ENCODE measurements at places on chromosomes 16 and 17.

GRCh38 chr16:67029254-67030096, 526 bp downstream of the CBFB start:
- DNase-seq = peak; percentile 49

- no peak for DNase-seq
Measured at GRCh38 chr16:35181422-35182030, 1722.1 kb downstream of the TP53TG3F start.

- no peak for DNase-seq
Measured at GRCh38 chr16:29993903-29994599, 1.4 kb downstream of the HIRIP3 start.

GRCh38 chr16:8855051-8855786, 13.6 kb downstream of the CARHSP1 start:
- DNase-seq = no peak

- DNase-seq = peak; percentile 91
Measured at GRCh38 chr16:12062343-12063003, 85.9 kb downstream of the SNX29 start.

GRCh38 chr17:20206068-20206467, 196.9 kb downstream of the SPECC1 start:
- peak; percentile 21 for DNase-seq

GRCh38 chr16:9238346-9238745, 146.9 kb downstream of the HAPSTR1 start:
- DNase-seq = no peak

DNA sequence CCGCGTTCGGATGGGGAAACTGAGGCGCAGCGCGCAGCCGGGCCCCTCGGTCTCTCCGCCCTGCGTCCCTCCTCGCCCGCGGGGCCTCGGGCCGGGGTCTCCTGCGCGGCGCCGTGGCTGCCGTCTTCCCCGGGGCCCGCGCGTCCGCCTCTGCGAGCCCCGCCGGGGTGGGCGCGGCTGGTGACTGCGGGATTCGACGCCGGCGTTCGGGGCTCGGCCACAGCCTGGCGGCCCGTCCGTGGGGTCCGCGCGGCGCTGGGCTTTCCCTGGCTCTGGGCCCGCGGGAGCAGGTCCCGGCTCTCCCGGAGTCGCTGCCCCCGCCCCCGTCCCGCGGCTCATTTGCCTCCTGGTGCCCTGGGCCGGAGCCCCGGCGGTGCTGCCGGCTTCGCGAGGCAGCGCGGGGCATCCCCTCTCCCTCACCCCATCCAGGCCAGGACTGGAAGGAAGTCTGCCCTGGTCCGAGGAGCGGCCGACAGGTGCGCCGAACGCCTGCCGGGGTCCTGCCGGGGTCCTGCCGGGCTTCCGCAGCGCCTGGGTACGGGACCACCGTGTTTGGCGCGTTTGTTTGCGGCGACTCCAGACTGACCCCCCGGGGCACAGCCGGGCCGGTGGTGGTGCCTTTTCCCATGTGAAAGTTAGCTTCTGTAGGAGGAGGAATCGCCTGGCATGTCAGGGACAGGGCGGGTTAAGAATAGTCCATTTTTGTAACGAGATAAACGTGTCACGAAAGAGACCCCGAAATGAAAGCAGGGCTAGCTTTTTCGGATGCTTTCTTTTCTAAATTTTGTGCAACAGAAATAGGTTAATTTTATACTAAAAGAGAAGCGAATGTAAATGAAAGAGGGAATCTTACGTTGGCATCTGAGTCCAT, 671 bp downstream of the CHMP6 start:
- DNase-seq = no peak

GRCh38 chr17:43832168-43832975, 574 bp downstream of the MPP3 start:
- peak; percentile 76 for DNase-seq

- peak; percentile 32 for DNase-seq
Measured at GRCh38 chr16:67883872-67884261, 818 bp upstream of the NRN1L start.

GRCh38 chr17:59638553-59638952, 18.9 kb downstream of the CLTC start:
- no peak for DNase-seq

GRCh38 chr17:20046629-20047028, 37.5 kb downstream of the SPECC1 start:
- no peak for DNase-seq

DNA sequence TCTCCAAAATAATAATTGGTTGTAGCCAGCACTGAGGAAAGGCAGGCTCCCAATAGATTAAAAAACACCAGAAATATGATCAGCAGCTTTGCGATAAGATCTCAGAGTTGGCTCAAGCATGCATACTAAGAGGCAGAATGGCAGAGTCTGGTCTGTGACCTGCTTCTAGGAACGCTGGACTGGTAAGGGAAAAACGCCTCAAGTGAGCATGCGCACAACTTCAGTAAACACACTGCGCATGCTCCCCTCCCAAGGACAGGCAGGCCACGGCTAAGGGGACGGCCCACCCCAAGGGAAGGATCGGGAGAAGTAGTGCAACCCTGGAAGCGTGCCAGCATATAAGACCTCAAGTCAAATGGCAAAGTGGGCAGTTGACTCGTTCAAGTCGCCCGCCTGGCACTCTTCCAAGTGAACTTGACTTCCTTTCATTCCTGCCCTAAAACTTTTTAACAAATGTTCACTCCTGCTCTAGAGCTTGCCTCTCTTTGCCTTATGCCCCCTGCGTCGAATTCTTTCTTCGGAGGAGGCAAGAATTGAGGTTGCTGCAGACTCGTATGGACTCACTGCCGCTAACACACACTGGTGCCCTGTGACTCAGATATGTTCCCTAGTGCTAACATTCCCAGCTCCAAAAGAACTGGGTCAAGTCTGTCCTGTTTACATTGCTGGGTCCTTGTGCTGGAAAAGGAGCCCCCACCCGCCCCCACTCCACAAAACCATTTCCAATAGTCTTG, 22.4 kb upstream of the PRM1 start:
- DNase-seq = no peak

DNA sequence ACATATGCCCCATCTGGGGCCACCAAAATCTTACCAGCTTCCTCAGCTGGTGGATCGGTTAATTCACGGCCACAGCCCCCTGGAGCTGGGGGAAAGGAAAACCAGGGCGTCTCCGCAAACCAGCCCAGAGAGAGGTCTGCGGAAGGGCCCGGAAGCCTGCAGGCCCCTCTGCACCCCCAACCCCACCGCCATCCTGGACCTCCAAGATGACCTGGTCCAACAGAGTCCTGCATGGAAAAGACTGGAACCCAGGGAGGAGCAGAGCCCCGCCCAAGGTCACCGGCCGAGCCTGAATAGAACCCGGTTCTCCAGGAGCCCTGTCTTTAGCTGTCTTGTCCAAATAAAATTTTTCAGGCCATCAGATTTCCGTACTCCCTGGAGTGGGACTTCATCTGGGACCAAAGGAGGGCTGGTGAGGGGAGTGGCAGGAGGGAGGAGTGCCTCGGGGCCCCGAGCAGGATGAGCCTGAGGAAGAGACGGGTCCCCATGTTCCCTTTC, 37.4 kb upstream of the NDRG4 start:
- DNase-seq = no peak

GRCh38 chr17:62882284-62882683, 74.2 kb upstream of the MARCHF10 start:
- DNase-seq = no peak

GRCh38 chr17:32927724-32928585, at the start of gene TMEM98:
Gene TMEM98, plus strand, starts transcription at chr17:32928153. Its CDS starts 3,376 bp downstream, at chr17:32931529.
- DNase-seq = peak; percentile 36

All from fibroblast of skin of back (primary cell).